ENCODE measurements at places on chromosomes 11 and 22. TPM values are rescaled to one million over a fixed set of nuclear protein-coding genes. Genes with fewer than 3 reads are reported as not detected.

DNA sequence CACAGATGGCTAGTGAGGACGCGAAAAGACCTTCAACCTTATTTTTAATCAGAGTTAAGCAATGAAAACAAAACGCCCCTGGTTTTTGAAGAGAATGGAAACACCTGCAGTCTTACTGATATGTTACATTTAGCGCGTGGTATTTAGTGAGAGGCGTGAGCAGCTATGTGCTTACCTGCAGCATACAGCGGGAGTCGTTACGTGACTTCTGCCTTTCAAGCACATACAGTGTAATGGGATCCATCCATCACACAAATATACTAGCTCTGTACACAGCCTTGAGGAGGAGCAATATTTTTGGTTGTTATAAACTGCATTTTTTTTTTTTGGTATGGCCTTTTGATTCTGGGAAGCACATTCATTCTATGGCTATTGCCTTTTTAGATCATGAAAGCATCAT is 5.5 kb downstream of the KRTAP5-2 start:
- DNase-seq, result no peak

DNA sequence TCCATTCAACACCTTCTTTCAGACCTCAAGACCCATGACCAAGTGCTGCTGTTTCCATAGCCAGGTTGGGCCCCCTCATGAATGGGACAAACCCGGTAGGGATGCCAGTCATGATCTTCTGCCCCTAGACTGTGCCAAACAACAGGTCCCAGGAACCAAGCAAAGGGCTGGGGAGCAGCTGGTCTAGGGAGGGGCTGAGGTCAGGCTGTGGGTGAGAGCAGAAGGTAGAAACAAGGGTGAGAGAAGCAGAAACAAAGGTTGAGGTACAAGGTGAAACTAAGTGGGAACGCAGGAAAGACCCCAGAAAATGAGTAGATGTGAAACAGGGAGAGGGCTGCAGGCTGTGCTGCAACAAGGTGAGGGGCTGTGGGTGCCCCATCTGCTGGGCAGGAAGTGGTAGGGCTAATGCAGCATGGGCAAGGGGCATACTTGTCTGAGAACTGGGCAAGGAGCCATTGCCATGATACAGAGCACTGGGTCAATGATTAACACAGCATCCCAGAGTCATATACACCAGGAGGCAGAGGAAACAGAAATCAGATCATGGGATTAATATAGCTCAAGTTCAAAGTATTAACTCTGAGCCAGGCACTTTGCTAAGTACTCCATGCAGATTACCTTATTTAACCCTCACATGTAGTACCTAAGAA is 45.9 kb downstream of the SLC1A2 start:
- no peak for DNase-seq

DNA sequence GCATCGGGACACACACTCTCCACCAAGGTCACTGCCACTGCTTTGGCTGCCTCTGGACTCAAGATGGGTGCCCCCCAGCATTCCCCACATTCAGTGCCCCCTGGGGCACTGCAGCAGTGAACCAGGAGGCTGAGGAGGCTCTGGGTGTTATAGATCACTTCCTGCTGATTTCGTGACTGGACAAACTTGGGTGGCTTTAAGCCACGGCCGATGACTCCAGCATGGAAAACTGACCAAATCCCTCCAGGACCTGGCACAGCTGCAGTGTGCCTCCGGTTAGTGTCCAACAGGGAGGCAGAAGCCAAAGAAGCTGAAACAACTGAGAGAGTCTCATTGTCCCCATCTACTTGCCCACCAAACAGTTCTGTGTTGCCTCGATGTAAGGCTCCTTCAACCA is 1.2 kb upstream of the GANAB start:
- DNase-seq, result no peak

The POLD4 gene
- 25.7 TPM for total RNA-seq

The ALDH3B2 gene
- total RNA-seq, result not detected

The NUDT22 gene
- total RNA-seq, result 83.6 TPM
